Kidney (tissue), 22 donors: ENCODE measurements at places on chromosomes 16 and 17. TPM values are rescaled to one million over a fixed set of nuclear protein-coding genes. Genes with fewer than 3 reads are reported as not detected.

DNA sequence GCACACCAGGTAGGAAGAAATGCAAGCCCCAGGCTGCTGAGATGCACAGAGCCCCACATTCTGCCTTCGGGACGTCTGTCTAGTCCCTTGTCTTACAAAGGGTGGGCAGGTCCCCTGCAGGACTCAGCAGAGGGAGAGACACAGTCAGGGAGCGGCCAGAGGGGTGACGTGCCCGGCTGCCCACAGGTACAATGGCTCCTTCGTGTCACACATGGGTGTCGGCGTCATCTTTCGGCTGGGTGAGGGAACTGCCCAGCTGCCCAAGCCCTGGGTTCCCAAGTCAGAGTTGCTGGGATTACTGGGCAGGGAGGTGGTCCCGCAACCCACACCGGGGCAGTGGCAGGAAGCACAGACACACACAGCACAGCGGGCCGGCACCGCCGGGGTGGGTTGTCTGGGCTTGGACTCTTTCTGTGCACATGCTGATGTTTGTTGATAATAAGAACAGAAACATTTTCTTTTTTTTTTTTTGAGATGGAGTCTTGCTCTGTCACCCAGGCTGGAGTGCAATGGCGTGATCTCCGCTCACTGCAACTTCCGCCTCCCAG is 80.6 kb downstream of the JPH3 start:
- DNase-seq: no peak

DNA sequence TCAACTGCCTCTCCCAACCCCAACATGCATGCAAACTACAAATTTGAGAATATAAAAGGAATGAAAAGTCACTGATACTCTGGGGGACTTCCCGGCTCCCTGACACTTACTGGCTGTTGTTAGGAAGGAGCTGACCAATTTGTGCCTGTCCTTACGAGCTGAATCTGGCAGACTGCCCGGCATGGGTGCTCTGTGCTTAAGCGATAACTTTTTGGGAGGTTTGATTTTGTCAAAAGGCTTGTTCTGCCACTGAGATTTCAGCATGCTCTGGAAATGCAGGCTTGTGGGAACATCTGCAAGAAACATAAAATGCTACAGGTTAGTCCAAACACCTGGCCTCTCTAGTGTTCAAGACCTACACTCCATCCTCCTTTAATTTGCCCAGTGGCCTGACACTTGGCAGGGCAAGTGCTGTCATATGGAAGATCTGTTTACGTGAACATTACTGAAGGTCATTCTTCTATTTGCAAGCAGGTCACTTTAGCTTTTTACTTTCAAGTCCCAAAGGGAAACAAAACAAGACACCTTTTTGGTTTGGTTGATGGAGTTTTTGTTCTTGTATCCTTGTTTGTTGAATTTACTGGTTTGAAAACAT is 40.6 kb downstream of the STH start:
- no peak for DNase-seq

- no peak for DNase-seq
These were observed 46.9 kb downstream of the TK2 start for GRCh38 chr16:66503030-66503429.

DNA sequence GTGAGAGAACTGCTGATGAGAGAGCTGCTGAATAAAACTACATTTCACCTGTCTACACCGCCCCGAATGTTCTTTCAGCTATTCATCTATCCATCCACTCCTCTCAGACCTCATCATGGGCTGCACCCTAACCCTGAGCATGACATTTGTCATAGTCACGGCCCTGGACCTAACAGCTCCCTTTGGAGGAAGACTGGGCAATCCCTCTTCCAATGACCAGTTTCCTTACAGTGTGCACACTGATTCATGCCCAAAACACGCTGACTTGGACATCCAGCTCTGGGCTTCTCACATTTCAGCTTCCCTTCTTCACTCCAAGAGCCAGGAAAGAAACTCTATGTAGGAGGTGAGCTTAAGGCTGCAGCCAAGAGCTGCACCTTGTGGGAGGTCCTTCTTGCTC is 41.8 kb upstream of the ARL4D start:
- DNase-seq: no peak

DNA sequence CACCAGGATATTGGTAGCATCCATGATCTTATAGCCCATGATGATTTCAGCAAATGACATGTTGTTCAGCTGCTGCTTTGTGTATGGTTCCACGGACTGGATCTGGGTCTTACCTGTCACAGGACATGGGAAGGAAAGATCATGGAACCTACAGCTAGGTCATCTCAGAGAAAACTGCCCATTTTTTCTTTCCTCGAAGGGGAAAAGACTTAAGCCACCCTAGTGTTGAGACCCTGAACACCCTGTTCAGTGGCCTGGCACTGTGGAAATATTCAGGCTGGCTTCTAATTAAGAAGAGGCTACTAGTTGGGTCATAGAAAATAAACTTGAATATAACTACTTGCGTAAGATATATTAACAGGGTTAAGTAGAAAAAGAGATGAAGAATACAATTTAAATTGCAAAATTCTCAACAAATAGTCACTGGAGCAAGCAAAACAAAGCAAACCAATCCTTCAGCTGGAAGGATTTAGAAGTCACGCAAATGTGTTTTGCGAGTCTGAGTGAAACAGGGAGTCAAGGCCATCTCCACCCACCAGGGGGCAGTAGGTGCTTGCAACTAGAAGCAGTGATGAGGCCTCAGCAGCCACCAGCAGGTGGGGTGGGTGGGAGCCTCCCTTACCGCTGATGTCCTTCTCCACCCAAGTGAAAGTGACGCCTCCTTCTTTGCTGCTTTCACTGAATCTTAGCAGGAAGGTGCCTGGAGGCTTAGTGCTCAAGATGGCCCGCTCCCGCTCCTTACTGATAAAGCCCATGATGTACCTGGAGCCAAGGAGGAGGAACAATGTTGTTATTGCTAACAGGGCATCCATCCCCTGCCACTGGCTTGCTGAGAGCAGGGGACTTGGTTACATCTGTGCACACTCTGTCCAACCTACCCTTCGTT is 34.3 kb downstream of the STAT5A start:
- peak; percentile 94 for DNase-seq

- DNase-seq: no peak
These were observed 687 bp upstream of the CIITA start for GRCh38 chr16:10876315-10876714.

DNA sequence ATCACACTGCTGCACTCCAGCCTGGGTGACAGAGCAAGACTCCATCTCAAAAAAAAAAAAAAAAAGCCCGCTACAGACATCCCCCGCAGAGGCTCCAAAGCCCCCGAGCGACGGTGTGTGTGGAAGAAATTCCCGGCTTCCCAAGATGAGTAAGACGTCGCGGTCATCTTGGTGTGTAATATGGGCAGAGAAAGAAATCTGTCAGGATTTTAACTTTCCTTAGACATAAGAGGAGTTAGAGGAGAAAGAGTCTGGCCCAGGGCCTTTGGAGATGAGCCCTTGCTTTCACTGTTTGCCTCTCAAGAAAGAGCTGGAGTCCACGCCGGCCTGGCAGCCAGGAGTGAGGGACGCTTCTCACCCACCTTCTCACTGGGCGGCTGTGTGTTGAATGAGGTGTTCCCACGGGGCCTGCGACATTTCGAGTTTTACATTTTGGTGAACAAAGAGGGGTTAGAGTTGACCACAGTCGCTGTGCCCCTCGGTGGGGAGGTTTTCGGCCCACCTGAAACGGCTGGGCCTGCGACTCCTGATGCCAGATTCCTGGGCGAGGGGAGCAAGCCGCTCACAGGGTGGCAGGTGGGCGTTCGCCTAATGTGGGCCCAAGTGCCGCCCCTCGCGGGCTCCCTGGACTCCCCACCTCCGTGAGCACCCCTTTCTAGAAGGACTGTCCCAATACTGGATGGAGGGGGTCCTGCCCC is 17.9 kb downstream of the C1QTNF1 start:
- DNase-seq: no peak

- peak; percentile 70 for DNase-seq
These were observed 82.4 kb upstream of the KIFC3 start for GRCh38 chr16:57884655-57885133.

GRCh38 chr17:16953841-16954240 is 18.1 kb downstream of the TNFRSF13B start:
- DNase-seq: no peak

- DNase-seq: peak; percentile 88
These were observed 847 bp upstream of the PSMC3IP start for GRCh38 chr17:42578282-42578869.

GRCh38 chr17:8960325-8961140 is 5.0 kb downstream of the PIK3R5 start:
- no peak for DNase-seq

Gene MYO15A
- 0.80 TPM for polyA plus RNA-seq

Gene SLC38A8
- 0.30 TPM for polyA plus RNA-seq

Gene HSD11B2
- 1,022 TPM for polyA plus RNA-seq

Gene RSPRY1
- 14.4 TPM for polyA plus RNA-seq

Gene SYT17
- 8.8 TPM for polyA plus RNA-seq

Gene FMNL1
- 2.3 TPM for polyA plus RNA-seq

Gene TMEM235
- not detected for polyA plus RNA-seq
